ENCODE measurements at places on chromosomes 13 and 19.

GRCh38 chr13:32821149-32821688 lies 195.0 kb upstream of the KL start:
- no peak for DNase-seq

- DNase-seq = no peak
Observed at GRCh38 chr19:58227964-58228584, 640 bp upstream of the ZNF544 start.

DNA sequence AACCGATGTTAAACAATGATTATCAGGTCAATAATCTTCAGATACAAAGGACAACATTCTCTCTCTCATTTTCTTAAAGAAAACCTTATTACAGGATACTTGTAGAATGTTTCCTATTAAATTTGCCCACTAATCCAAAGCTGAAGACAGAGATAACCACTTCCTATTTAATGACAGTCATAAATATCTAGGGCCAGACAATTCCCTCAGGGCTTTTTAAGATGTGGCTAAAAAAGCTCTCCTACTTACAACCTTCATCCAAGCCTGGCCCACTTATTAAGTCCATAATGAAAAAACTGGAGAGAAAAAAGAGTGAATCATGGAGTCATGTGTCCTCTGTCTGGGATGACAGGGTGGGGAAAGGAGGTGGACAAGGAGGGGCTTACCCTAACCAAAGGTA lies 235.9 kb downstream of the KLF12 start:
- DNase-seq = no peak

DNA sequence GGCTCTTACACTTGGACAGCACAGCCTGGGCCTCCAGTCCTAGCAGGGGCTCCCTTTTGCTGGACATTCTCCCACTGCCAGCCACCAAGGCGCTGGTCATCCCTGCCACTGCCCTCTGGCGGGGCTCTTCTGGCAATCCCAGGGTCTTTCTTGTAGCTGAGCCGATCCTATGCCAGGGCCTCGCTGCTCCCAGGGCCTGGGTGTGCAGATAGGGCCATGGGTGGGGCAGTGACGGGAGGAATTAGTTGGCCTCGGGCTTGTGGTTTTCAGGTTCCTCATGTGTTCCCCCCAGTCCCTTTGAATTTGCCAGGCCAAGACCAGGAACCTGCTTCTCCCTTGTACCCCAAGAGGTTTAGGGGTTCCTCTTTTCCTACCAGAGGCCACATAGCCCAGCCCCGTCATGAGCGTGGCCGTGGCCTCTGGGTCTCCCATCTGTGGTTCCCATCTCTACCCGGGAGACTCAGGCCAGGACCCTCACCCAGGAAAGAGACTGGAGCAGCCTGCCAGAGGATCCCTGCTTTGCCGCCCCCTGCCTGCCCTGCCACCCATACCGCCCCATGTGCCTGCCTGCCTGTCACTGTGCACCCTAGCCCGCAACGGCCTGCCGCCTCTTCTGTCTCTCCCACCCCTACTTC lies 26.2 kb downstream of the TMED1 start:
- no peak for DNase-seq

DNA sequence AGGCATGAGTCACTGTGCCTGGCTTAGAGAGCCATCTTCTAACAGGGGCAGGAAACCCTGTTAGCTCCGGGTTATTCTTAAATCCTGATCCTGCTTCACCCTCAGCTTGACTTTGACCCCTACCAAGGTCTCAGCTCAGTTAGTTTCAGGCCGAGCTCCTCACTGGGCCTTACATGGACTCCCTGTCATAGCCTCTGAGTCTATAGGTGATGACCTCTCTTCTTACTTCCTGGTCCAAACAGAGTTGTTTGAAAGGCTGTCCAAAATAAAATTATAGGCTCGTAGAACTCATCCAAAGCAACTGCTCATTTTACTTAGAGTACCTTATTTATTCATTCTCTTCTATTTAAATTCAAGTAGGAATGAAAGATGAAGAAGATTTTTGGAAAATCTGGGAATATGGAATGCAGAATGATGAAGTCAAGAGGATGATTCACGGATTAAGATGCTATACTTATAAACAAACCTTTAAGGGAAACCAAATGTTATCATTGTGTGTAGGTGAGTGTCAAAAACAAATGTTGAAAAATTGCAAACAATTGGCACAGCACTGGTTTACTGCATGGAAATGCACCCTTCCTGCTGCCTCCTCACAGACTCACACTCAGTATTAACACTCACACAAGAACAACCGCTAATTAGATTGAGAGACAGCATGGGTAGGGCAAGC lies 174.1 kb downstream of the RGCC start:
- no peak for DNase-seq

DNA sequence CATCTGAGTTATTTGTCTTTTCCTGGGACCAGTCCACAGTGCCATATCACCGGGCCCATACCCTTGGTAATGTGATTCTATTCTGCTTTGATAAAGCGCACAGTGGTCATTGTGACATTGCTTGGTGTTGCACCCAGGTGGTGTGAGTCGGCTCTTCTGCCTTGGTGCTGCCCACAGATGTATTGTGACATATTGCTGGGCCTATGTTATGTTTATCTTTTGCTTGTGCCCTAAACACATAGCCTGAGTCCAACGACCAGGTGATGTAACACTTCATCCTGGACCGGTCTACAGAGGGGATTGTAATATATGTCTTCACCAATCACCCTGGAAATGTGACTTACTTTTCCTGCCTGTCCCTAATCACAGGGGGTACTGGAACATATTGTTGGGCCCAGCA lies 23.7 kb upstream of the ZNF254 start:
- DNase-seq = no peak

- no peak for DNase-seq
Observed at GRCh38 chr13:44434766-44435141, 61.1 kb downstream of the SERP2 start.

- DNase-seq = no peak
Observed at GRCh38 chr13:65724226-65724625, 1505.9 kb downstream of the PCDH9 start.

DNA sequence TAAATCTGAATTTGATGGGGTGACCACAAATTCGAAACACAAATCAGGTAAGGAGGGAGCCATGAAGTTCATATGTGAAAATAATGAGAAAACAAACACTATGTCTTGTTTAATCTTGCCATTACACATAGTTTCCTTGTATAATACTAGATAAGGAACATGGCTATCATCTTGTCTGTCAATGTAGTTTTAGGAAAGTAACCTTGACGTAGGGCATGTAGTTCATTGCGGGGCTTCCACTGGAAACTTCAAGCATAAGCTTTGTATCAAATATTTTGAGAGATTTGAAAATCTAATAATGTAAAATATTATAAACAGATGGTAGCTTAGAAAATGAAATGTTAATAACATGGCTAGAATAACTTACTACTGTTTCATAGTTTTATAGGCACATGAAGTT lies 8.8 kb downstream of the BIVM start:
- no peak for DNase-seq

DNA sequence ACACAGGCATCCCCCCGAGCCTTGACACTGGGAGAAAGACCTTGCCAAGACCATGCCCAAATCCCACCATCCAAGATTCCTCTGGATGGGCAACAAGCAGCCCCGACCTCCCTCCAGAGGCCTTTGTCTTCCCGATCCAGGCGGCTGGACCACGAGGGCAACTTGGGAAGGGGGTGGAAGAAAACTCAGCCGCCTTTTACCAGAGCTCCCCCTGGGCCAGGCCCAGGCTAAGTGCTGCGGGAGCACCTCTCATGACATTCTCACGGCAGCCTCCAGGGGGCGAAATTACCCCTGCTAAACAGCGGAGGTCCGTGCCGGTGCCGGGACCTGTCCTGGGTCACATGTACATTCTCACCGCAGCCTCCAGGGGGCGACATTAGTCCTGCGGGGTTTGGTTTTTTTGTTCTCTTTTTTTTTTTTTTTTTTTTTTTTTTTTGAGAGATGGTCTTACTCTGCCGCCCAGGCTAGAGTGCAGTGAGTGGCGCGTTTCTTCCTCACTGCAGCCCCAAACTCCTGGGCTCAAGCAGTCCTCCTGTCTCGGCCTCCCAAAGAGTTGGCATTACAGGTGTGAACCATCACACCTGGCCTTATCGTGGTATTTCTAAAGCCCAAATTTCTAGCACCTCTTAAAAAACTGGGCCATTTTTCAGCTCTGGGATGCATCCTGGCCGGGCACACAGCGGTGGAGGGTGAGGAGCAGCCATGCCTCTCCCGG lies 2.1 kb upstream of the RSPH6A start:
- DNase-seq = peak; percentile 98

DNA sequence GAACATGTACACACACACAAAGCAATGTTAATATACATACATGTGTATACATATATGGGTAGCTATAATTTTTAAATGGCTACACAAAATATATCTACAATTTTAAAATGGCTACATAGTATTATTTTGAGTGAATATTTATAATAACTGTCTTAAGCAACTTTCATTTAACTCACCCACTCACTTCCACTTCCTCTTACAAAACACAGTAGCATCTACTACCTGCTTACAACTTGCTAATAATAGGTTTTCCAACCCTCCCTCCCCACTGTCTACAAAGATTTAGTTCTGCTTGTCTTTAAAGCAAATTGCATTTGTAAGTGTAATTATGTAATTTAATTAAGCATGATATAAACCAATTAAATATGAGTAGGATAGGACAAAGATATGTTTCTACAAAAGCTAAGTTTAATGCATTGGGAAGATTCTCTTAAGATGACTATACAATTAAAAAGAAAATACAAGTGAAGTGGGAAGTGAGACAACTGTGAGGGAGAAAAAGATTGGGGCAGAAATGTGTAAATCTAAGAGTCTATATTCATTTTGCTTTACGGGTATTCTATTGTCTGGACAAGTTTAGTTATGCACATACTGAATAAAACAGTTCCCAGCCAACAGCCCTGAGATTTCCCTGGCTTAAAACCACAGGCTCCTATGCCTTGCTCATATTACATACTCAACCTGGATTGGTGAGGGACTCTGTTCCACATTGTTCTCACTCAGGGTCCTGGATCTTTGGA lies 583.1 kb downstream of the EFNB2 start:
- no peak for DNase-seq

GRCh38 chr19:17098326-17098725 lies 22.7 kb downstream of the MYO9B start:
- no peak for DNase-seq

DNA sequence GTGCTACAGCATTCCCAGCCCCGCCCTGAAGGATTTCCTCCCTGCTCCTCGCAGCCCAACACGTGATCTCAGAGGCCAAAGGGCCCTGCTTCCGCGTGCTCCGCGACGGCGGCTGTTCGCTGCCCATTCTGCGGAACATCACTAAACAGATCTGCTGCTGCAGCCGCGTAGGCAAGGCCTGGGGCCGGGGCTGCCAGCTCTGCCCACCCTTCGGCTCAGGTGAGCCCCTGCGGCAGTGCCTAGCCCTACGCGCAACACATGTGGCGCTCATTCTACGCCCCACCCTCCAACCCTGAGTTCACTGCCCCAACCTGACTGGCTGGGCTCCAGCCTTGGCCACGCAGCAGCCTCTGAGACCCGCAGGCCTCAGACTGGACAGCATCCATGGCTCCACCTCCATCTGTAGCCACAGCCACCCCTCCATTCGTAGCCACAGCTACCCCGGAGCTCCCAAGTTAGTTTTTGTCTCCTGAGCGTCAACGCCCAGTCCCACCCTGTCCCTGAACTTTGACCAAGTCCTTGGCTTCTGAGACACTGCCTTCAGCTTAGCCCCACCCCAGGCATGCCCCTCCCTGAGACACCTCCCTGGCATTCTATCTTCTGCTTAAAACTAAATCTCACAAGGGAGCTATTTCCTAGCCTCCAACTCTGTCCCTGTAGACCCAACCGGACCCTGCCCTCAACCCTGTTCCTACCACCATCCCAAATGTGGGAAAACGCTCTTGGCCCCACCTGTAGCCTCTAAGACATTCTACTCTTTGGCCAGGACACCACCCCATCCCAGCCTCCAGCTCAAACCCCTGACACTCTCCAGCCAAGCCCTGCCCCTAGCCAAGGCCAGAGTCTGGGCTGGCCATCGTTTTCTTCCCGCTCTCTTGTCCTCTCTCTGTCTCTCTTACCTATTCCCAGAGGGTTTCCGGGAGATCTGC lies 6.4 kb downstream of the LTBP4 start:
- no peak for DNase-seq

DNA sequence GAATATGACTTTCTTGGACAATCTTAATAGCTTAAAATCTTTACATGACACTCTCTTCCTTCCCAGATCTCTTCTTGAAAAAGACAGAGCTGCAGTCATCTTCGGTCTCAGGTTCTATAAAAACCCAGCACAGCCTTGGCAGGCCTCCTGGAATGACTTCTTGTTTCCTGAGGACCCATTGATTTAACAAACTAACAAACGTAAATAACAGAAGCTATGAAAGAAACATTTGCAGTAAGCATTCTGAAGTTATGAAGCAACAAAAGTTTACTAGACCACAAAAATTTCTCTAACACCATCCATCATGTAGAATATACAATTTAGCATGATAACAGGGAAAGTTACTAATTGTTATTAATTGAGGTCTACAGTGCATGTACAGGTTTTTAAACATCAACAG lies 62.8 kb upstream of the STARD13 start:
- DNase-seq = no peak

- no peak for DNase-seq
Observed at GRCh38 chr19:47190167-47190727, 40.8 kb downstream of the BBC3 start.

- DNase-seq = no peak
Observed at GRCh38 chr19:13209484-13210338, 59.5 kb downstream of the IER2 start.

DNA sequence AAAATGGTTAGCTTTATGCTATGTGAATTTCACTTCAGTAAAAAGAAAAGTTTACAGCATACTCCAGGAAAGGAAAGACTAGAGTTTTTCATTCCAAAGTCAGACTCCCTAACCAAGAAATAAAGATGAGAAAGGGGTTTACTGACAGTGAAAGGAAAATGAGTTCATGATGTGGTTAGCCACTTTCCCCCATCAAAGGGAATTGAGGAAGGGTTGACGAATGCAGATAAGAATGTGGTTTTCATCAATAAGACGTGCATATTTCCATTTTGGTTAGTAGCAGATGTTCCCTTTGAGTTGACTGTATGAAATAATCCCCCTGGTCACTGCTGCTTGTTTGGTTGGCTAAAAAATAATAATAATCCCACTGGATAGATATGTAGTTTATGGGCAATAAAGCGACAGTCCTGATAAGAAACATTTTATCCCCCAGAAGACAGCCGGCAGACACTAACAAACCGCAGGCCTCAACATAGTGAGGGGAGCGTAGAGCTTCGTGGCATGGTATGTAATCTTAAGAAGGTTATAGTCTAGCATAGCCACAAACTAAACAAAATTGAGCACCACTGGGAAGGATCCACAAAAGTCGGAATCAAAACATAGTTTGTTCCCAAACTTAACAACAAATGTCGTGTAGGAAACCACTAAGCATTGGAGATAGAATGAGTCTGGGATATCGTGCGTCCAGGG lies 114.8 kb downstream of the COL4A2 start:
- DNase-seq = no peak

- DNase-seq = no peak
Observed at GRCh38 chr13:38669234-38669964, 17.5 kb upstream of the FREM2 start.

Measured in frontal cortex (tissue), 4 donors.